CD4-positive, alpha-beta memory T cell (primary cell): ENCODE measurements at places on chromosomes 1 and 21.

DNA sequence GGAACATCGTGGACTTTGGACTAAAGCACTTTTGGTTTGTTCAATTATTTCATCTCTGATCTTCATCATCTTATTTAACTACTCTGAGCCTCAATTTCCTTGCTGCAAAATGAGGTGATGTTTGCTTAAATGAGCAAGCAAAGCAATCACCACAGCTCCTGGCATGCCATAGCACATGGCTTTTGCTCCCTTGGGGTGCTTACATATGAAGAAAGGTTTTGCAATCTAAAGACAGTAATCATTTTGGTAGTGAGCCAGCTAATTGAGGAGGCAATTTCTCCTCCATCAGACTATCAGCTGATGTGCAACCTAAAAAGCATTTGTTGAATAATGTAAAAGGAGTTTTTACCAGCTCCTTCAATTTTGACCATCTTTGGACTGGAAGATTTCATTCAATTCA is 68.8 kb upstream of the KCNJ15 start:
- DNase-seq = no peak

- no peak for DNase-seq
Measured at GRCh38 chr1:156407344-156407743, 38.3 kb downstream of the RHBG start.

- no peak for DNase-seq
Measured at GRCh38 chr1:28976248-28976647, 61.9 kb downstream of the EPB41 start.

DNA sequence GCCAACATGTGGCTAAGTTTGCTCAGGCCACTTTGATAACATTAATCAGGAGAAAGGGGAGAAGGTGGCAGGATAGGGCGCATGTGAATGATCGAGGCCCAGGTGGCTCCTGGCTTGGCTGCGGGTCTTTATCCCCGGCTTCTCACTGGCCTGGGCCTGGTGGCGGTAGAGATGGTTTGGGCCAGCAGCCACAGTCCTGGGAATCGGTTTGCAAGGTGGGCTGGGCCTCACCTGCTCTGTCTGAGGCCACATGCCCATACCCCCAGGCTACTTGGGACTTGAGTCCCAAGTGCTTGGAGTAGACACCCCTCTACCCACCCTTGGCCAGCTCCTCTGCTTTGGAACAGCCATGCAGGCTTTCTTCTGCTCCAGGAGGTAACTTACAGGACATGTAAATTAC is 49.7 kb upstream of the DISP3 start:
- no peak for DNase-seq

DNA sequence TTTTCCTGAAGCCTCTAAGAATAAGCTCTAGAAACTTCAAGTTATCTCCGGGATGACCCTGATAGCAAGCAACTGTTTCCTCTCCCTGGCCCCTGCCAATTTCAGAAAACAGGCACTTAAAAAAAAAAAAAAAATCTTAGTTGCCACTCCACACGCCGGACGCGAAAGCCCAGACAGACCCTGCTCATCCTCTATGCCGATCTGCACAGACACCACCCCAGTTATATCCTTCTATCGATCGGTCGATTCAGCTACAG is 1.7 kb downstream of the ANP32E start:
- DNase-seq = no peak

DNA sequence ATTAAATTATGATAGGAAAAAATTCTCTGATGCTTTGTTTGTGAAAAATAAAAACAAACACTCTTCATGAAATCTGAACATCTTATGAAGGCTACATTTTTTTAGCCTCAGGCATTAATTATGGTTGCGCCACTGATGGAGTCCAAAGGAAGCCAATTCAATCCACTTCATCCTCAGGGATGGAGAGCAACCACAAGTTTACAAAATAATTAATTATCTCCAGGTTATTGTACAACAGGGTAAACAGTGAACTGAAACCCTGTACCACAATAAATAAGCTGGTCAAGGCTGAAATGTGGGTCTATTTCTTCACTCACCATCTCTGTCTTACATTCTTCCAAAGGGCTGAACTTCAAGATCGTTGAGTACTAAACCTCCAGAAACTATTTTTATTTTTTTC is 49.2 kb downstream of the MRPL39 start:
- DNase-seq = no peak

- DNase-seq = no peak
Measured at GRCh38 chr1:1024771-1025699, 5.1 kb downstream of the AGRN start.

GRCh38 chr1:101283443-101283842 is 46.6 kb downstream of the S1PR1 start:
- no peak for DNase-seq

GRCh38 chr1:117009132-117009531 is 7.6 kb downstream of the CD101 start:
- peak; percentile 24 for DNase-seq

DNA sequence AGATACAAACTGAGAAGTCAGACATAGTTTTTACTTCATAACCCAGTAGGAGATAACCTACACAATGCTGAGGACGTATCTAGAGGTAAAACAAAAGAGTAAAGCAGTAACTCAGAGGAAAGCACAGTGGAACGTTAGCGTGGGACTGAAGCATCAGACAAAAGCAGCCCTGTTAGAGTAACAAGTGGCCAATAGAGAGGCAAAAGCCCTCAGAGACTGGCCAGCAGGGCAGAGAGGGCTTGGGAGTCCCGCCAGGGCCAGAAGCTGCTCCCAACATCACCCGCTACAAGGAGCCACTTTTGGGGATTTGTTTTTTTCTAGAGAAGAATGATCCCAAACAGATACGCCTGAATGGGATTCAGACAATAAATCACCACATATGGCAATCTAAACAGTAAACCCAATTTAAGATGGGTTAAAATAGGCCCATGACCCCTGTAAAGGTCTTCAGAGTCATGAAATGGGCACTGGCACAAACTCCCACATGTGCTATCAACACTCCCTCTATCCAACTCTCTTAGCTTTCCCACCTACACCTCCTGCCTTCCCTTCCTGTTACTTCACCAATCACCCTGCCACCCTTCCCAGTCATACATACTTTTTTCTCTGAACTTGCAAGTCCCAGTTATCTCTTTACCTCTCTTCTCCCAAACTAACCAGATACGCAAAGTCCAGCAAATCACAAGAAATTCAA is 17.2 kb downstream of the TADA1 start:
- no peak for DNase-seq

DNA sequence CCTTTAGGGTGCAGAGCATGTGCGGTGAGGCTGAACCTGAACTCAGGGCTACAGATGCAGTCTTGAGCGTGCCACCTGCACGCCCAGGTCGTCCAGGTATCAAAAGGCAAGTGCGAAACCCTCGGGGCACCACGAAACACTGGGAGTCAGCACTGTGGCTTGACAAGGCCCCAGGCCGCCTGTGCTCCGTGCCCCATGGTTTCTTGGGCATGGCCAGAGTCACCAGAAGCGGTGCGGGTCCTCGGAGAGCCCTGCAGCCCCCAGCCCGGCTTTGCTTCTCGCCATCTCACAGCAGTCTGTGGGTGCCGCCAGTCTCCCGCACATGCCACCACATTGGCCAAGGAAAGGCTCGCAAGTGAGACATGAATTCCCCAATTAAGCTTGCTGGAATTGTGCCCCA is 117.3 kb downstream of the PGBD5 start:
- DNase-seq = no peak

GRCh38 chr21:44628707-44629391 is 2.0 kb downstream of the KRTAP10-9 start:
- DNase-seq = no peak

GRCh38 chr1:244375051-244375450 is 76.7 kb downstream of the ADSS2 start:
- no peak for DNase-seq

DNA sequence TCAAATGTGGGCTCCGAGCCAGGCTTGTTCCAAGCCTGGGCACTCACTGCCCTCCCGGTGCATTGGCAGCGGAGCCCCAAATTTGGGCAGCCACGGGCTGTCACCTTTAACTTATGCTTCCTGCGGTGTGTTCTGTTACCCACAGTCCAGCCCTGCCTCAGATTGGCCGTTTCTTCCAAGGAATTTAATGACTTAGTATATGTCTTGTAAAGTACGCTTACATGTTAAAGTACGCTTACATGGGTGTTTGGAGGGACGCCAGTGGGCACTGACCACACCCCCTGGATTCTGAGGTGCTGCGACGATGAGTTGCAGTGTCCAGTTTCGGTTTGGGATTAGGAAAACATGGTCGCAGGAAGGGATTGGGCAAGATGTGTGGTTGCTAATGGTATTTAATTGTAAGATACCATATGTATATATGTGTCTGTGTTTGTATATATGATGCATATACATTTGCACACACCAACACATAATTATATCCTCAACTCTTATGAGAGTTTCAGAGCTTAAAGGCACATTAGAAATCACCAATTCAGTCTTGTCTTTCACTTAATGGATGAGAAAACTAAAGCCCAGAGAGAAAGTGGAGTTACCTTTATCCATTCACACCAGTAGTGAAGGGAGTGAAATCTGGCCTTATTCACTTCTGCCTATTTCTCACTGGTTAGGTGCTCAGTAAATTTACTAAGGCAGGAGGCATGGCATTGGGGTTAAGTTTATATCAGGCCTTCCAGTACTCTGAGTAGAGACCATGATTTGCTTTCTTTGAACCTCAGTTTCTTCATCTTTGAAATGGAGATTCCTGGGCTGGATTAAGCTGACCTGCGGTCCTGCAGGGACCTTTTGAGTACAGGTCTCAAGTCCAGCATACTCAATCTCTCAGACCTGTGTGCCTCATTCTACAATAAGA is 1.0 kb downstream of the SMYD2 start:
- DNase-seq = no peak

DNA sequence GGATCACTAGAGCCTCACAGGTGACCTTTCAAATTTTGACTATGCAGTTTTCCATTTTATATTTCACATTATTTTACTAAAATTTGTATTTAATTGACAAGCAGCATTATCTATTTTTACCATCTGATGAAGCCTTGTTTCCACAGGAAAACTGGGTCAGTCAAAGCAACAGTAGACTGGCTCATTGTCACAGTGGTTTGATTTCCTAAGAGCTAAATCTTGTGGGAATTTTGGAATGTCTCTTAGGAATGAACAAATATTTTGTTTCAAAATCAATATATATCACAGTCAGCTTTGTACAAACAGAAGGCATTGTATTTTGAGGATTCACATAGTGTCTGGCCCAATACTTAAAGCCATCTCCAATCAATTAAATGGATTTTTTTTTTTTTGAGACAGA is 152.6 kb upstream of the RNPC3 start:
- no peak for DNase-seq

GRCh38 chr1:175536369-175536768 is 207.0 kb downstream of the TNR start:
- DNase-seq = no peak

DNA sequence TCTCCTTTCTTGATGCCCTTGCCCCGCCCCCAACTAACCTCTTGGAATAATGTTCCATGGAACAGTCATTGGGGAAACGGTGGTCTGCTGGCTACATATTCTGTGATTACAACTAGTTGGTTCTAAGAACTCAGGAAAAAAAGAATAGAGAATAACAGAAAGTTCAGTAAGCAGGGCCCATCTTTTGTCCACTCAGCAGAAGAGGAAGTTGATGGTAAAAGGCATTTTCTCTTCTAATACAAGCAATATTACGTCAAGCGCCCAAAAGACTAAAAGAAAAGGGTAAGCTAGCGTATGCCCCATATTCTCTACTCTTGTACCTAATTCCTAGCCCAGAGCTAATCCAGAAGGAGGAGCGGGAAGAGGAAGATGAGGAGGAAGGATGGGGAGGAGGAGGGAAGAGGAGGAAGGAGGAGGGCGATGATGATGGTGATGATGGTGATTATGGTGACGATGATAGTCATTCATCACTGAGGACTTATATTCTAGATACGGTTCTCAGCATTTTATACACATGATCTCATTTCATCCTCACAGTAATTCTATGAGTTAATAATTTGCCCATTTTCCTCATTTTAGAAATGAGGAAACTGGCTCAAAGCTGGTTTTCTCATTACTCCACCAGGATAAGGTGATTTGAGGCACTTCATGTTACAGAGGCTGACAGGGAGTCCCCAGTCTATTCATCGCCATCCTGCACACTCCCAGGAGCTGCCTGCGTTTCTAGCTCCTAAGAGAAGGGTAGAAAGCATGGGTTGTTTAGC is 76.6 kb upstream of the EFHD2 start:
- no peak for DNase-seq

DNA sequence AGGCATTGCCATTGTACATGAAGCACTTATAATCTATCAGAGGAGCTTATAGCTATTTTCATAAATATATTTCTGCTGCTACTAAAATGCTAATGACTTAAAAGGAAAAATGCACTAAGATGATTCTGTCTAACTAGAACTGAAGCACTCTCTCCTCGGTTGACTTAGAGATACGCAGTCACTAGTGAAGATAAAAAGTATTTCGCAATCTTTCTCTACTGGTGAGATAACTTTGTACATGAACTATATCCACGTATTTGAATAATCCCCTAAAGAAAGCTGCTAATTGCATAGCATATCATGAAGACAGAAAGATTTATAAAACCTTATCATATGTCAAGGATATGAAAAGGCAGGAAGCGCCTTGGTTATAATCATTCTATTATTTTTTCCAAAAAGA is 658.1 kb upstream of the PRMT6 start:
- DNase-seq = no peak

DNA sequence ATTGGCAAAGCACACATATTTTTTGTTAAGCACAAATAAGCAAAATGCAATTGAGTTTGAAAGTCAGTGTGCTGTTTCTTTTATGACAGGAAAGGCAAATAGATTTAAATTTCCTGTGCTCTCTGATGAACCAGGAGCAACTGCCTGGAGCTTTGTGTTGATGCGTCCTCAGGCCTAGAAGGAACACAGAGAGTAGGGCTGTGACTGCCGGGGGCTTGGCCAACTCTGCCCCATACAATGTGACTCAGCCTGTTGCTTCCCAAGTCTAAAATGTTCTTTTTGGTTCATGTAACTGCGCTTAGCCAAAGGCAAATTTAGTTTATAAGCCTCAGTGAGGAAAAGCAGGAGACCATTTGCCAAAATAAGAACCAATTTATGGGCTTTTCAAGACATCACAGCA is 37.5 kb downstream of the TOR1AIP2 start:
- no peak for DNase-seq

- no peak for DNase-seq
Measured at GRCh38 chr1:40075266-40075665, 21.8 kb downstream of the PPT1 start.

GRCh38 chr1:212762839-212763238 is 28.7 kb downstream of the NSL1 start:
- DNase-seq = no peak
